ENCODE measurements at places on chromosomes 3 and 15. TPM values are rescaled to one million over a fixed set of nuclear protein-coding genes. Genes with fewer than 3 reads are reported as not detected.

Gene ZNF502
- 4.0 TPM for total RNA-seq

Gene HTR3E
- not detected for total RNA-seq

Gene TMCO5A
- not detected for total RNA-seq

Gene MESP1
- 0.28 TPM for total RNA-seq

Gene C2CD4A
- 0.28 TPM for total RNA-seq

Gene NEO1
- 13.5 TPM for total RNA-seq

Gene ASB14
- total RNA-seq = not detected

Gene GOLGA8J
- total RNA-seq = 0.28 TPM

Gene SOX2
- total RNA-seq = not detected

Gene VWA5B2
- not detected for total RNA-seq

Gene NSUN3
- total RNA-seq = 11.3 TPM

Gene ALPK3
- 3.3 TPM for total RNA-seq

Gene SCAANT1
- total RNA-seq = not detected

Gene P2RY1
- total RNA-seq = 0.38 TPM

Gene RAB6B
- 0.19 TPM for total RNA-seq

Gene KBTBD13
- total RNA-seq = not detected

Gene OR5AC2
- total RNA-seq = not detected

Gene CTXND1
- not detected for total RNA-seq

Gene ELL3
- total RNA-seq = 1.9 TPM

Gene HYAL1
- 0.96 TPM for total RNA-seq

Gene TM4SF4
- total RNA-seq = 0.38 TPM

Gene TMEM115
- 43.1 TPM for total RNA-seq

Gene ITIH3
- total RNA-seq = 0.19 TPM

Gene HRG
- total RNA-seq = not detected

Gene WDR93
- total RNA-seq = under 0.01 TPM

Gene MYO5C
- total RNA-seq = under 0.01 TPM

Gene ADAMTSL3
- 0.38 TPM for total RNA-seq

Gene DNAJA4
- total RNA-seq = 3.4 TPM

Gene HESX1
- 0.85 TPM for total RNA-seq

Gene DNAH12
- 0.28 TPM for total RNA-seq

Gene SNTN
- not detected for total RNA-seq

Gene IQCF5
- not detected for total RNA-seq

Gene SAMMSON
- 0.28 TPM for total RNA-seq

Gene PYGO1
- 8.7 TPM for total RNA-seq

Gene ALS2CL
- 3.7 TPM for total RNA-seq

Gene DTWD1
- 29.7 TPM for total RNA-seq

Gene GRAMD2A
- 0.28 TPM for total RNA-seq

Gene UNC13C
- not detected for total RNA-seq

Gene CYP11A1
- total RNA-seq = 0.38 TPM

Gene DNAH1
- 2.0 TPM for total RNA-seq

Gene TGM4
- total RNA-seq = not detected

Measured in regular cardiac myocyte (primary cell).